CD4-positive, CD25-positive, alpha-beta regulatory T cell (primary cell): ENCODE measurements at places on chromosomes 5 and 9.

- DNase-seq = no peak
Measured at GRCh38 chr5:141876628-141877355, 1.4 kb downstream of the PCDH1 start.

DNA sequence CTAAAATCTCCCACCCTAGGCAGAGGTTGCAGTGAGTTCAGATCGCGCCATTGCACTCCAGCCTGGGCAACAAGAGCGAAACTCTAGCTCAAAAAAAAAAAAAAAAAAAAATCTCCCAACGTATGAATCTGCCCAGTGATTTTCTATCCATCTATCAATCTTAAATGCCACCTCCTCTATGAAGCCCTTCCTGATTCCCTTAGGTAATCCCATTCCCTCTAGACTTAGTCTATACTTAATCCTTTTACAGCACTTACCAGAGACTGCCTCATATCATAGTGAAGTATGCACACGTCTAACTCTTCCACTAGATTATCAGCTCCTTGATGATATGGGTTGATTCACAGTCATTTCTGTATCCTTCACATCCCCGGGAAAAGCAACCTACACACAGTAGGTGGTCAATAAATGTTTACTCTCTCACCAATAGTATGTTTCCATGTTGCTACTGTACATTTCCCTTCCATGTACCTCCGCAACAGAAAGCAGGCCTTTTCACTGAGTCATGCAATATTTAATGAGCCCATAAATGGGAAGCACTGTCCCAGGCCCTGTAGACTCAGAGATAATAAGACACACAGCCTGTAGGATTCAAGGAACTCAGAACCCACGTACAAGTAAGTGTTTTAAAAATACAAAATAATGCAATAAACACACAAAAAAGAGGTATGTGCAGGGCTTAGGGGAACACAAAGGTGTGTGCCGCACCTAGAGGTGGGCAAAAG lies 1.2 kb downstream of the DROSHA start:
- DNase-seq = no peak

DNA sequence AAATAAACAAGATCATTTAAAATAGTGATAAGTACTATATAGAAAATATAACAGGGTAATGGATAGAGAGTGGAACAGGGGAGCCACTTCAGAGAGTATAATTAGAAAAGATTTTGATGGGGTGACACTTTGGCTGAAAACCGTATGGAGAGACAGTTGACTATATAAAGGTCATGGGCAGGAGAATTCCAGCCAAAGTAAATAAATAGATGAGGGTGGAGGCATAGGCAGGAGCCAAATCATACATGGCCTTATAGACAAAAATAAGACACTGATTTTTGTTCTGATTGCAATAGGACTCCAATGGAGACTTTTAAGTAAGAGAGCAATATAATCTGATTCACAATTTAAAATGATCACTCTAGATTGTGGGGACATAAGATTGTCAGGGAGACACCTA lies 37.5 kb upstream of the NUDT12 start:
- DNase-seq = no peak

- DNase-seq = peak; percentile 85
Measured at GRCh38 chr5:64784451-64785025, 15.8 kb downstream of the CWC27 start.

DNA sequence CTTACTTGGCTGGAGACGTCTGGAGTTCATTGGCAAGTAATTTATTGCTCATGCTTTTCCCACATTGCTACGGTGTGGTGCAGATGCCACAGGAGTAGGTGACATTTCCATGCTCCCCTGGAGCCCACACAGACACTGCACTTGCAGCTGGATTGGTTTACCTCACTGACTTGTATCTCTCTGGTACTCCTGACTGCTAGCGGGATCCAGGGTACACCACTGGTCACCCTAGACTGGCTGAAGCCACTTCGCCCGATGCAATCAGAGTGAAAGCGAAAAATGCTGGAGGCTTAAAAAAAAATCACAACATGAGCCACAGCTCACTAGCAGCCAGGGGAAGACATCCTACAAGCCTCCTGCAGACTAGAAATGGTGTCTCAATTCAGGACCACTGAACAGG lies 32.6 kb upstream of the SLIT3 start:
- DNase-seq = no peak

- no peak for DNase-seq
Measured at GRCh38 chr9:119071636-119072035, 297.6 kb downstream of the BRINP1 start.

GRCh38 chr5:137747848-137748247 lies 6.3 kb downstream of the HNRNPA0 start:
- no peak for DNase-seq

- no peak for DNase-seq
Measured at GRCh38 chr9:98199388-98200033, 7.1 kb upstream of the CORO2A start.

DNA sequence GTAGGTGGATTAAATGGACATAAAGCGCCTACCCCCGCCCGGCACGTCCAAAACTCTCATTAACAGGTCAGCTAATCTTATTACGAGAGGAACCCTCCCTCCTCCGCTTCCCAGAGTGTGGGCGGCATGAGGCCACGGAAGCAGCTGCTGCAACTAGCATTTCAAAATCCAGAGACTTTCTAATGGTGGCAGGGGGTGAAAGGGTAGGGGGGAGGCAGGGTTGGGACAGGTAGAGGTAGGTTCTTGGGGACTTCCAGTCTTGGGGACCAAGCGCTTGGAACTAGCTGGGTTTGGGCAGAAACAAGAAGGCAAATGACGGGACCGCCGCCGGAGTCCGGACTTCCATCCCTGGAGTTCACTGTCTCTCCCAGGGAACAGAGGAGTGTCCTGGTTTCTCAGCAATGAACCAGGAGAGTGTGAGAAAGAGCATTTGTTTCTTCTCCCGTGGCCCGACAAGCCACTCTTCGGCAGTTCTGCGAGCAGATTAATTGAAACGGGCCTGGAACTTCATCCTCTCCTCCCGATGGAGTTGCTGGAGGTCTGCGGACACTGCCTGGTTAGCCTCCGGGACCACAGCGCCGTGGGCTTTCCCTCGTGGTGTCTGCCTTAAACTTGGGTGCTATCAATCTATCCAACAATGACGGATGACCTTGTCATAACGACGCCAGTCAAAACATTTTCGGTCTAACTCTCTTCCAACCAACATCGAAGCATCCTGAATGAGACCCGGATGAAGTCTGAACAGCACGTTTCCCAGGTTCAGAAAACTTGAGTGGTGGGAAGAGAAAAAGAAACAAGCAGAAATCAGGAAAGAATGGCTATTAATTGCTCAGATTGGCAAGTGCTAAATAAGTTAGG lies 1.6 kb upstream of the PRDM6 start:
- no peak for DNase-seq

GRCh38 chr5:180494510-180495181 lies 467 bp downstream of the CNOT6 start:
- peak; percentile 59 for DNase-seq

DNA sequence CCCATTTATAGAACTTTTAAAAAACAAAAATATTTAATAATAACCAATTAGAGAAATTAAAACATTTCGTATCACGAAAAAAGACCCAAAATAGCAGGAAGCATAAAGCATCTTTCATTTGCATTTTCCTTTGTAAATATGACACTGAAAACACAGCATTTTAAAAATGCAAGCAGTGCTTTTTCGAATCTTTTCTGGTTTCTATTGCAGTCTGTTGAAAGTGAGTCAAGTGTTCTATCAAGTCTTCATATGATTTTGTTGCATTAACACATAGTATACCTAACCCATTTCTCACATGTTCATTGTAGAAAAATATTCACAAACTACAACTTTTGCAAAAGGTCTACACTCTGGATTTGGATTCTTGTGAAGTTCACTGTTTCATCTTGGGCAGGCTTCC lies 198.8 kb downstream of the SEMA5A start:
- no peak for DNase-seq

DNA sequence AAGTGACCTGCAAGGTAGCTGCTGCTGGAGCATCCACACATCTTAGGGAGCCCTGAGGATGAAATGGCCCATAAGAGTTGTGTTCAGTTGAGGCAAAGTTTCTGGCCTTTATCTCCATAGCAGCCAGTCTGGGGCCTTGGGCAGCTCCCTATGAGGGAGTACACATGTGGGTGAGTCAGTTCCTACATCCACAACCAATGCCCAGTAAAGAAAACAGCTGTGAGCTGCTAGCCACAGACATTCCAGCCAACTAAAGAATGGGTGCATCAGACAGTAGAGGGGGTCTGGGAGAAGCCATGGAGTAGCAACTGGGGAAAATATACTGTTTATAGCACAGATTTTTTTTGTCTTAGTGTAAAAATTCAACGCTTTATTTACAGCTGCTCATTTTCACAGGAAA lies 720.7 kb downstream of the TLE1 start:
- no peak for DNase-seq

GRCh38 chr5:172410160-172410559 lies 44.2 kb downstream of the SH3PXD2B start:
- no peak for DNase-seq

GRCh38 chr5:53856506-53856905 lies 296.1 kb downstream of the NDUFS4 start:
- DNase-seq = no peak

DNA sequence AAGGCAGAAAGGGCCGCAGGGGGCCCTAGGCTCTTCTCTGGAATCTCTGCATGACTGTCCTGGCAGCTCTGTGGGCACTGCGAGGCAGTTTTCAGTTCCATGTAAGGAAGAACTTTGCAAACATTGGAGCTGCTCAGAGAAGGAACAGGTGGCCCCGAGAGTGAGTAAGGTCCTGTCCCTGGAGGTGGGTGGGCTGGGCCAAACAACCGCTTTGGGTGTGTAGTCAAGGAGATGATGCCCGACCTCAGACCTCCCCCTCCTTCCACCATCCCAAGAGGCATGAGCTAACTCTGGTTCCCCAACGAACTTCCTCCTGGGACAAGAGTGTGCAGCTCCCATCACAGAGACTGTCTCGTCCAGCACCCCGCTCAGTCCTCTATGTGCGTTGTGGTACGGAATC lies 20.5 kb downstream of the CSF1R start:
- DNase-seq = no peak

GRCh38 chr9:79165020-79165780 lies 406.6 kb upstream of the TLE4 start:
- DNase-seq = no peak

GRCh38 chr5:59484618-59485017 lies 408.9 kb downstream of the PDE4D start:
- DNase-seq = no peak

DNA sequence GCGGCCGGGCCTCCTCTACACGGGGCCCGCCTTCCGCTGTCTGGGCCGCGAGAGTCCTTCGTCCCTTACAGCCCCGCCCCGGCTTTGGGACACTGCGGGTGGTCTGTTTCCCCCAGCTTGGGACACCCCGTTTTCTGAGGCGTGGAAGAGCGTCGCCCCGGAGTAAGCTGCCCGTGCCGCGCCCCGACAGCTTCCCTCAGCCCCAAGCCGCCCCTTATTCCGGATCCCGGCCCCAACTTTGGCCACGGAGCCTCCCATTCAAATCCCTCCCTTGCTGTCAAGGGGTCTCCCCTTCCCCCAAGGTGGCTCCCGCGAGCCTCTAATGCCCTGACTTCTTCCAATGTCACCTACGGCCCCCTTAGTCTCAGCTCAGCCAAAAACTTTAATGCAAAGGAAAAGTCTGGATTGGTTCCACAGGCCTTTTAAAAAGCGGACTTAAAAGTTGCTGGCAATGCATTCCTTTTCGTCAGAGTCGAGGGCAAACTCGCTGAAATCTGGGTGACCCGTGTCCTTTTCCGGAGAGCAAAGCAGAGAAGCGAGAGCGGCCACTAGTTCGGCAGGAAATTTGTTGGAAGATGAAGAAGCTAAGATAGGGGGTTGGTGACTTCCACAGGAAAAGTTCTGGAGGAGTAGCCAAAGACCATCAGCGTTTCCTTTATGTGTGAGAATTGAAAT lies 19.8 kb downstream of the EXOSC2 start:
- peak; percentile 20 for DNase-seq

GRCh38 chr9:37329576-37329975 lies 92.9 kb upstream of the GRHPR start:
- peak; percentile 40 for DNase-seq

- DNase-seq = no peak
Measured at GRCh38 chr9:1383899-1384455, 333.8 kb downstream of the DMRT2 start.

DNA sequence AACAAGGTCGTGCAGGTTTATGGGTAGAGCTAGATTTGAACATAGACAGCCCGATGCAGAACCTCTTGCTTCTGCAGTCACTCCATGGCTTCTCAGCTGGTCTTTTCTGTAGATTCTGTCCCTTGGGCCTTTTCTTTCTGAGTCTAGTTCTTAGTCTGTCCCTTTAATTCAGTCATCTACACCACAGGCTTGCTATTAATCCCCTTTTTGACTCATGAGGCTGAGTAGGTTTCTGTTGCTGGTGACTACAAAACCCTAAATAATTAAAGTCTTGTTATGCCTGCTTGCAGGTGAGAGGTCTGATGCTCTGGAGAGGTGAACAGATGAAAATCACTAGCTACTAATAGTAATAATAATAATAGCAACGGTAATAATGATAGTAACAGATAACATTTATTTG lies 19.3 kb upstream of the STRBP start:
- DNase-seq = no peak

DNA sequence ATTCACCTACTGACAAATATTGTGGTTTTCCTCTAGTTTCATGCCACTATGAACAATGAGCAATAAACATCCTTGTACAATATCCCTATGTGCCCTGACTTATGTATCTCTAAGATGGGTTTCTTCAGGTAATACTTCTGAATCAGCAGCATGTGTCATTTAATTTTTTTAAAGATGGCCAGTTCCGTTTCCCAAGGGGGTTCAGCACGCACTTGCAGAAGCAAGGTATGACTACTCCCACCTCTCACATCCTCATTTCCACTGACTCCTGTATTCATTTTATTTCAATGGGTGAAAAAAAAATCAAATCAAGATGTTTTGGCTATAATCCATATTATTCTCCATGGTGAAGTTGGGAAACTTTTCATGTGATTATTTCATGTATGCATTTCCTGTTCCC lies 14.7 kb upstream of the ADAMTS19 start:
- no peak for DNase-seq

DNA sequence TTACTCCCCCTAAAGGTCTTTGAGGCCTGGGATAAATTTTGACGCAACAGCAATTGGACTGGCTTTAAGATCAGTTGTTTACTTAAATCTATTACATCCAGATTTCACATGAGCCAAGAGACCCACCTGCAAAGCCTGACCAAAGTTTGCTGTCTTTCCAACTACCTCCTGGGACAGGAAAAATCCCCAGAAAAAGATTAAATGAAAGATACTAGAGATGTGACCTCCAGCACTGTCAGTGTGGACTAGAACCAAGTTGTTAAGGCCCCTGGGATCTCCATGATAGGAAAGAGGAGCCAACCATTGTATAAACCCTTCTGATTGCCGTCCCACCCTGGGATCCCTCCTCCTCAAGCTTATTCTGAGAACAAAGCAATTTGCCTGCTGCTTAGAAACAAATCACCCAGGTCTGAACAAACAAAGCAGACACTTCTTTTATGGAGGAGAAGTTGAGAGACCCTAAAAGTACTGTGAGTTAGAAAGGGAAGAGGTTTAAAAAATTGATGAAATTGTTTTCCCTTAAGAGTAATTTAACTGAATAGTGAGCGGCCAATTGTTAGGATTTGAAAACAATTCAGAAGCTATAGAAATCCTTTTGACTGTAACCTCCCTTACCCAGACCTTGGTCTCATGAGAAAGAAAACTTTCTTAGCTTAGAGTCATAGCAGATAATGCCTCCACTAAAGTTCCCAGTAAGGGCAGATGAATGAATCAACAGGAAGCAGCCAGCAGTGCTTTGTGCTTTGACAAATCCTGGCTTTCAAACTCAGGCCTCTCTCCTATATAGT lies 255.2 kb downstream of the TMEM167A start:
- no peak for DNase-seq

GRCh38 chr5:74446725-74447241 lies 193.7 kb downstream of the ENC1 start:
- no peak for DNase-seq

GRCh38 chr5:171258737-171259415 lies 50.2 kb upstream of the TLX3 start:
- DNase-seq = no peak
